ENCODE measurements at places on chromosomes 5 and 9.

- DNase-seq: peak; percentile 27
These were observed 67.5 kb upstream of the CKMT2 start for GRCh38 chr5:81165493-81166119.

DNA sequence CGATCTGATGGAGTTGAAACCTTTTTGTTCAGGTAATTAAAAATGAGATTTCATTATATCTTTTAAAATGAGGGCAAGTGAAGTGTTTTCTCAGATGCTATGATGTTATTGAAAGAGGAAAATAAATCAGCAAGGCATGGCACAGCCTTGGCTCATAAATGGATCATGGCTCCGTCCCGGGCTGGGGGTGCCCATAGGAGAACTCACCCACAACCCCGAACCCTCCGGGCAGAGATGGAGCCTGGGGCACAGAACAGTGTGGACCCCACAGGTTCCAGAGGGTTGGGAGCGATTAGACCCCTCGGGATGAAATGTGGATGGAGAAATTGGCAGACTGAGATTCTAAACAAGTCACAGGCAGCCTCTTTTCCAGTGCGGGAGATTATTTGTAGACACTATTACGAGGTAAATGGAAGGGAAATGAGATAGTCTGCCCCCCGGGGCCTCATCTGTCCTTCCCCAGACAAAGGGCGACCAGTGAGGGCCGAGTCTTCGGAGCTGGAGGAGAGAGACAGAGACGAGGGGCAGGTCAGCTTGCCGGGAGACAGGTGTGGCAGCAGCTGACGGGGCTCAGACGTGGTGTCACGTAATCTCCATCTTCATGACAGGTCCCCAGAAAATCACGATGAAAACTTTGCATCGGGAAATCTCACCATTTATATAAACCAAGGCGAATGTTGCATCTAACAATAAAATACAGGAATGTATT, 33.7 kb downstream of the NDUFS6 start:
- no peak for DNase-seq

DNA sequence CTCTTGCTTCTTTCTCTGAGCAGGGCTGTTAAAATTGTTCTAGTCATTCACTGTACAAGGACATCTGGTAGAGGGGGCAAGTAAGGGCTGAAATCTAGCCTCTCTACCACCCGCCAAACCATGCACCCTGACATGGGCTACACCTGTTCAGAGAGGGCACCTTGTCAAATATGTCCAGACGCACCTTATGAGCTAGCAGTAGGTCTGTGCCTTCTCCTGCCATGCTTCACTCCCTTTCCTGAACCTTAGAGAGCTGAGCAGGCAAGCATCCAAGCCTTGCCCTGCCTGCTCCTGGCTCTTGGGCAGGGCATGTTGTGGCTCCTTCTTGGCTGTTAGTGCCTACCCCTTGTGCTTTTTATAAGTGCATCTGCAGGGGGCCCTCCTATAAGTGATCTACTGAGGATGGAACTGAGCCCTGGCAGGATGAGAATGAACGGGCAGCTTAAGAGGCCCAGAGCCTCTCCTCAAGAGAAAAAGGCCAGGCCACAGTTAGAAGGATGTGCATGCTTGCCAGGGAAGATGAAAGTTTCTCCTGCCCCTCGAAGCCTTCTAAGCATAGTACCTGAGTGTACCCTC, 3.8 kb upstream of the NEUROG1 start:
- no peak for DNase-seq

DNA sequence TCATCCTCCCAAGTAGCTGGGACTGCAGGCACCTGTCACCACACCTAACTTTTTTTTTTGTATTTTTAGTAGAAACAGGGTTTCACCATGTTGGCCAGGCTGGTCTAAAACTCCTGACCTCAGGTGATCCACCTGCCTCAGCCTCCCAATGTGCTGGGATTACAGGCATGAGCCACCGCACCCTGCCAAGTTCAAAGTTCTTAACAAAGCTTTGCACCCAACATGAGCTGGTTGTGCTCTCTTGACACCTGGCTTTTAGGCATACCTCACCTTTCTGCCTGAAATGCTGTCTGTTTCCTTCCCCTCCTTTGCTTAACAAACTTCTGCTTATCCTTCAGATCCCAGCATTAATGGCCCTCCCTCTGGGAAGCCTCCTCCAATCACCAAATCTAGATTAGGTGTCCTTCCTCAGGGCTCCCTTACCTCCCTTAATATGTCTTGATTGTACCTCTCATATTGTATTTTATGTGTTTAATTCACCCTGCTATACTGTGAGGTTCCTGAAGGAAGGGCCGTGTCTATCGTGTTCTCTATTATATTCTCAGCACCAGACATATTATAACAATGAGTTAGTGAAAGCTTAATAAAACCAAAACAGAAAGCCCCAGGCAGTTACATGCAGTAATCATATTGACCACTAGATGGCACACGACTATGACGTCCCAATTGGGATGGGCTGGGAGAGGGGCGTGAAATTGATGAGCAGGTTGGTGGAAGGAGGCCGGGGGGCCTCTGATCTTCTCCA, 62.9 kb upstream of the PPARGC1B start:
- peak; percentile 70 for DNase-seq

DNA sequence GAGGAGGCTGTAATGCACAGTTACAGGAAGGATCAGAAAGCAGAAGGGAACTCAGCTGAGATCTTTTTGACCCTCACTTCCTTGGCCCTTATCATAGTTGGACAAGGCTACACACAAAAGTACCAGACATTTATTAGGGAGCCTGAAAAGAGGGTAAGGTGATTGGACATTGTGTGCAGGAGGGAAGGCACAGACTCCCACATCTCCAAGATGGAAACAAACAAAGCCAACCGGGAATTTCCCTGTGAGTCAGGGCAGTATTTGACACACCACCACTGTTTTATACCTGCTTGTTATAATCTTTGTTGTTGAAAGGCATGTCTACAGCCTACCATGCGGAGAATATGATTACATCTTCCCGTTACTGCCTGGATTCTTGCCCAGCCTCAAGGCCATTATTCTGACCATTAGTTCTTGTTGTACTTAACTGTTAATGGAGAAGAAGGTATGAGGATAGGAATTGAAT, 3.0 kb upstream of the CCNG1 start:
- DNase-seq: peak; percentile 79

DNA sequence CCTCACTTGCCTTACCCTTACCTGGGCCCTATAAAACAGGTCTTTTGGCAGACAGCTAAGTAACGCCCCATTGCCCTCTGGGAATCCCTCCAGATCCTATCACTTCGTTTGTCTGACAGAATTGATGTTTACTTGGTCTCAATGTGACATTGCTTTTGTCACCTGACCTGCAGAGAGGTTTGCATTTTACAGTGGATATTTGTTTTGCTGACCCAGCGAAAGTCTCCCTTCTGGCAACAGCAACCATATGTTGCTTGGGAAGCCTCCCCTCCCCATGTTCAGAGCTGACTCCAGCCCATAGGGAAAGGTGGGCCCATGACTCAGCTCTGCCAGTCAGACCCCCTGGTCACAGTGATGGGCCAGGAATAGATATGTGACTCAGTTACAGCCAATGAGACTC, 54.0 kb upstream of the LARP1 start:
- DNase-seq: no peak

DNA sequence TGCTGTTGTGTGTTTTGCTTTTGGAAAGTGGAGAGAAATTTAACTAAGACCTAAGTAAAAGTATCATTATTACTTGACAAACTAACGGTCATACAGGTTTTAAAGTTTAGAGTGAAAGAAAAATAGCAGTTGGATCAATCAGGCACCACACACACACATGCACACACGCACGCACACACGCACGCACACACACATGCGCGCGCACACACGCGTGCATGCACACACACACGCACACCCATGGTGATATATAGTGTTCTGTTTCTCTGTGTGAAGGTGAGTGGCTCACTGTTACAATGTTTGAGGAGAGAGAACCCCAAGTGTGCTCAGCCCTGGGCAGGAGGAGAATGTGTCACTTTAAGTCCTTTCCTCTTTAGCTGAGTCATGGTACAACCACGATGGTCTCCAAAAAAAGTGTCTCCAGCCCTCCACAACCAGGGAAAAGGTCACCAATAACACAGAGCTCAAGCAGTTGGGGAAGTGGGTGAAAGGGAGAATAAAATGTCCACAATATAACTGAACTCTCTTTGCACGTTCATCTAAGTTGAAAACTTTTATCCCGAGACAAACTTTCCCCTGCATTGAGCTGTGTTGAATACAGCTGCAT, 3.2 kb downstream of the ZNF366 start:
- DNase-seq: peak; percentile 79

GRCh38 chr5:176413255-176413565, 3.1 kb downstream of the CLTB start:
- DNase-seq: no peak

DNA sequence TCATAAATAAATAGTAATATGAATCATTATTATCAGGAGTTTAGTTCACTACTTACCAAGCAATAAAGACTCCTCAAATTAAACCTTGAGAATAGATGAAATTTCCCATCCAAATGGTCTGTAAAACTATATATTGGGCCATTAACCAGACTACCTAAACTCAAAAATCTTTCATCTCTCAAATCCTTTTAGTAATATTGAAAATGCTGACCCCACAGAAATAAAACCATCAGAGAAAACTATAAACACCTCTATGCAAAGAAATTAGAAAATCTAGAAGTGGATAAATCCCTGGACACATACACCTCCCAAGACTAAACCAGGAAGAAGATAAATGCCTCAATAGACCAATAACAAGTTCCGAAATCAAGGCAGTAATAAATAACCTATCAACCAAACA, 723.2 kb downstream of the TLE4 start:
- no peak for DNase-seq

GRCh38 chr5:73032635-73033034, 76.8 kb downstream of the FCHO2 start:
- no peak for DNase-seq

- no peak for DNase-seq
These were observed 4.8 kb upstream of the GPR150 start for GRCh38 chr5:95615164-95615467.

GRCh38 chr9:83622433-83622938, 457 bp upstream of the IDNK start:
- DNase-seq: peak; percentile 25

DNA sequence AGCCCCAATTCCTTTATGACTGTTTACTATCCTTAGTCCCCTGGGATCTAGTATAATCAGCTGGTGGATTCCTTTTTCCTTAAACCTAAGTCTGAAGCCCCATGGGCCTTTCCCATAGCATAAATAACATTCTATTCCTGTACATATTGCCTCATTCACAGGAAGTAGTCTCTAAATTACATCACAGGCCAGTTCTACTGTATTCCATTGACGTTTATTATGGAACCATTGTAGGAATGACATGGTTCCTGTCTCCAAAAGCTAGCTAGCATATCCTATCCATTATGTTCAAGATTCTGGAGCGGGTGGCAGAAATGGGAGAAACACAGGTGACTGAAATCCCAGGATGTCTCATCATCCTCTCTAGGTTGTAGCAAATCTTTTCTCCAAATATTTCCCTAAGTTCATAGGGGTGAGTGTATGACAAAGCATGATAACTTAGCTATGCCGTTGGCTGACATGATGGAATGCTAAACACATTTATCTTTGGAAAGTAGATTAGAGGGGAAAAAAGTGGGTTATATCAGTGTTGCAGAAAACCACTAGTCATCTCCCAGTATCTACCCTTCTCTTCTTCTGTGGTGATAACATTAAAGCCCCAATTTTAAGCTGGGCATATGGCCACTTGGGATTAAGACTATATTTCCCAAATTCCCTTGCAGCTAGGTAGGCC, 140.1 kb downstream of the FGF1 start:
- DNase-seq: peak; percentile 37

DNA sequence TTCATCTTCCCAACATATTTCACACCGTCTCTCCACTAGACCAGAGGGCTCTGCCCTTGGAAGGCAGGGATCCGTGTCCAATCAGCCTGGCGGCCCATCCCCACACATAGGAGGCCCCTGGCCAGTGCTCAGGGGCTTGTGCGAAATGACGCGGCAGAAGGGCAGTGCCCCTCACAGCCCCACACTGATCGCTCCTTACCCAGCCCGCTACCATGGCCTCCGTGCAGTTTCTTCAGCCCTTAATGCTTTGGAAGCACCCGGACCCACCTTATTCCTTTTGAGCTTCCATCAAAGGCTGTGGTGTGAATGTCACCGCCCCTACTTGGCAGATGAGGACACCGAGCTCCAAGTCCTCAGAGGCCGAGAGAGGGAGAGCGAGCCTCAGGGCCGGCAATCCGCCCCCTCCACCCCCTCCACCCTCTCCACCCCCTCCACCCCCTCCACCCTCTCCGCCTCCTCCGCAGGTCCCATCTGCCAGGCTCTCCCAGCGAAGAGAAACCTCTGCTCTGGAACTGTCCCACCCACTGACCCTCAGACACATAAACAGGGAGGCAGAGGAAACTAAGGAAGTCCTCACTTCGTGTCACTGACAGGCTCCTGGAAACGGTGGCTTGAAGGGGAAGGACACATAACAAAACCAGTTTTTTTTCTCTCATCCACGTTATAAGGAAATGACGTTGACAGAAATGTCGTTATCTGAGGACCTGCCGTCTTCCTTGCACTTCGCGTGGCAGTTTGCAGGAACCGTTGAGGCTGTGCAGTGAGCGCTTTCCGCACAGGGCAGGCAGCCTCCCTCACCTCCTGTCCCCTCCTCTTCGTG, 13.9 kb downstream of the QSOX2 start:
- peak; percentile 70 for DNase-seq

- DNase-seq: no peak
These were observed 11.3 kb downstream of the TMEM250 start for GRCh38 chr9:136107155-136107952.

DNA sequence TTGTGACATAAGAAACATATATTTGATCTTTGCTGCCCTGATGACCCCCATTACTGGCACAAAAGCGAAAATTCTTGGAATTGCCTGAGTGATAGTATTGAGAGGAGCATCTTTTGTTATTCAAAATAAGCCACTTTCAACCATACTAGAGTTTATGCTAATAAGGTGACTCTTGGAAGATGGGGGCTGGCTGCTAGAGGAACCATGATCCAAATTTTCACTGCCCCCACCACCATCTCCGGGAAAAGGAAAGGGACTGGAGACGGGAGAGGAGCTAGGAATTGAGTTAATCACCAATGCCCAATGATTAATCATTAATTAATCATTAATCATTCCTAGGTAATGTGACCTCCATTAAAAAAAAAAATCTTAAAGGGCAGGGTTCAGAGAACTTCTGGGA, 25.6 kb downstream of the FBXW11 start:
- no peak for DNase-seq

DNA sequence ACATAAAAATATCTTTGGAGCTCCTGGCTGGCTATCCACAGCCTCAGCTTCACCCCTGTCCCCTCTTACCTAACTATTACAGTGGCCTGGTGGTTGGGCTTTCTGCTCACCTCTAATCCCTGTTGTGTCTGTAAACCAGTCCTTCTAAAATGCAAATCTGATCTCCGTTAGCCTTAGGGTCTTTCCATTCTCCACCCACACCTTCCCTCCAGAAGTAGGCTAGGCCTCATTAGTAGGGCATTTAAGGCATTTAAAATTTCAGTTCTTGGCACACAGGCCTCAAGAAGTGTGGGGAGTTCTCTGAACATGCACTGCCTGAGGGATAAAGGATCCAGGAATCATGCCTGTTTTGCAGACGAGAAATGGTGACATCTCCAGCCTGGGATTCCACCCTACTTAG, 26.4 kb upstream of the STC2 start:
- DNase-seq: no peak

GRCh38 chr9:17503196-17503595, 75.7 kb upstream of the SH3GL2 start:
- DNase-seq: no peak

GRCh38 chr9:6049798-6050197, 34.4 kb upstream of the RANBP6 start:
- DNase-seq: peak; percentile 44

All from suppressor macrophage treated with lipopolysaccharide for 1 hour (primary cell).